Muscle of leg (tissue), 16 donors: ENCODE measurements at places on chromosomes 16 and 17.

DNA sequence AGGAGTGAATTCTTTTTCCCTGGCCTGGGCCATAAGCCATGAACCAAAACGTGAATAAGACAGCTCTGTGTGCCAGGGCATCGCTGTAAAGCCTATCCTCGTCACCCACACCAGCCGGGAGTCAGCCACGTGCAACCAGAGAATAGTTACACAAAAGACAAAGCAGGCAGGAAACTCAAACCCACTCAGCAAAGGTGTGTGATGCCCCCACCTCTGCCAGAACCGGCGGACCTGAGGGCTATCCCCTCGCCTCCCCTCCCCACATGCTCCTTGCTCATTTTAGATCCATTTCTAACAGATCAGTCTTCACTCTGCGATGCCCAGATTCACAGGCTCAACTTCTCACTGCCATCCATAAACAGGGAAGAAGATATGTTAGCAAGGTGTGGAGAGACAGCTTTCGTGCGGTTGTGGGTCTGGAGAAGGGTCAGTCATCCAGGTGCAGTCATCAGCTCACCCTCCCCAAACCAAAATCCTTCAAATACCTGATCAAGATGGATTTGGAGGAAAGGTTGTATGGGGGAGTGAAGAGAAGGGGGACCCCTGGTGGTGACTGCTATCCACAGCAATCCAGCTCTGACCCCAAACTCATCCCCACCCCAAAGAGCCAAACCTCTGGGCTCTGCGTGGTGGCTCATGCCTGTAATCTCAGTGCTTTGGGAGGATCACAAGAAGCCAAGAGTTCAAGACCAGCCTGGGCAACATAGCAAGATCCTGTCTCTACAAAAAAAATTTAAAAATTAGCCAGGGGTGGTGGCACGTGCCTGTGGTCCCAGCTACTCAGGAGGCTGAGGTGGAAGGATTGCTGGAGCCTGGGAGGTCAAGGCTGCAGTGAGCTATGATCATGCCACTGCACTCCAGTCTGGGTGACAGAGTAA is 219.2 kb downstream of the C16orf78 start:
- peak; percentile 54 for DNase-seq

DNA sequence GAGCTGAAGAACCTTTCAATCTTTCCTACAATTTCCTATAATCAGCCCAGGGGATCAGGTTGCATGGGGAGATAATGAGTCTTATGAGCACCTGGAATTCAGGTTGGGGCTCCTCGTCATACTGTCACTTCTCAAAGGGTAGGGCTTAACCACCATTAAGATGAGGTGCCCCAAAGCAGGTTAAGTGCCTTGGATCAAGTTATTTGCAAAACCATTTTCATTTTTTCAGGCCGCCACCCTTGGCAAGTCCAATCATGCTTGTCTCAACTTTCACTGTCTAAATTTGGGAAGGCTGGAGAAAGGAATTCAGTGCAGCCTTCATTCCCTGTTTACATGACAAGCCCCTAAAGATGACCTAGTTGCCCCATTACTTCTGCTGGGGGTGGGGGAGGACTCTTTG is 44.9 kb upstream of the TANGO6 start:
- DNase-seq, result no peak

GRCh38 chr16:65494080-65494479 is 372.2 kb upstream of the CDH11 start:
- DNase-seq, result no peak

- DNase-seq, result no peak
These were observed 4.1 kb downstream of the SLC38A8 start for GRCh38 chr16:84038469-84038868.
